ENCODE measurements at places on chromosomes 7 and 10.

- DNase-seq = no peak
Observed at GRCh38 chr10:121952226-121952625, 22.8 kb downstream of the NSMCE4A start.

DNA sequence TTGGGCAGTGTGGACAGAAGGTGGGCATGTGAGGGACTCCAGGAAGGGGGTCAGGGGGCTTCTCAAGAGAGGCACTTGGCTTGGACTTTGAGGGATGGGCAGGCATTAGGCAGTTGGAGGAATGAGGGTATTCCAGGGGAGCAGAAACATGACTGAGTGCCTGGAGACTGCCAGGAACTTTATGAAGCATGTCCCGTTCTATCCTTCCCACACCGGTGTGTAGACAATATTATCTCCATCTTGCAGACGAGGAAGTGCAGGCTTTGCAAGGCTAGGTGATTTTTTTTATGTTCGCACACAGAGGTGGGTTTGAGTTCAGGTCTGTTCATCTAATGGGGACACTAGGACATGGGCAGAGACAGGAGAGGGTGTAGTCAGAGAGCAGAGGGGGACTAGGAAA lies 162.7 kb downstream of the RPS24 start:
- DNase-seq = no peak

DNA sequence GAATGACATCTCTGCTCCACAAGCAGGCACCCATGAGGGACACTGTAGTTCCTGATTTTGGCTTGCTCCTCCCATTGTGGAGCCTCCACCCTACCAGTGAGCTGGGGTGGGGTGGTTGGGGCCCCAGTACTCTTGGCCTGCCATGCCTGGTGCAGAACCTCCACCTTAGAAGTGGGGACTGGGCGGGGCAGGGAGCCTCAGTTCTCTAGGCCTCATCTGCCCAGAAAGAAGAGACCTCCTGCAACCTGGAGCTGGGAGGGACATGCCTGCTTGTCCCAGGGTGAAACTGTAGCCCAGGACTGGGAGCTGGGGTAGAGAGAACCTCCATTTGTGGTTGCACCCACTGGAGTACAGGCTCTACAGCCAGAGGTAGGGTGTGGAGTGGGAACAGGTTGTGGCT lies 14.4 kb downstream of the RAMP3 start:
- no peak for DNase-seq

DNA sequence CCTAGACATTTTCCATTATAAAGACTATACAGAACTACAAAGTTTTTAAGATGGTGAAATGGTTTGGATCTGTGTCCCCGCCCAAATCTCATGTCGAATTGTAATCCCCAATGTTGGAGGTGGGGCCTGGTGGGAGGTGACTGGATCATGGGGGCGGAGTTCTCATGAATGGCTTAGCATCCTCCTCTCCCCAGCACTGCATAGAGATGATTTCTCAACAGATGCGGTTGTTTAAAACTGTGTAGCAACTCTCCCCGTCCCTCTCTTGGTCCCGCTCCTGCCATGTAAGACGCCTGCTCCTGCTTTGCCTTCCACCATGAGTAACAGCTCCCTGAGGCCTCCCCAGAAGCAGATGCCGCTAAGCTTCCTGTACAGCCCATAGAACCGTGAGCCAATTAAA lies 1.6 kb downstream of the FAM133B start:
- peak; percentile 44 for DNase-seq

DNA sequence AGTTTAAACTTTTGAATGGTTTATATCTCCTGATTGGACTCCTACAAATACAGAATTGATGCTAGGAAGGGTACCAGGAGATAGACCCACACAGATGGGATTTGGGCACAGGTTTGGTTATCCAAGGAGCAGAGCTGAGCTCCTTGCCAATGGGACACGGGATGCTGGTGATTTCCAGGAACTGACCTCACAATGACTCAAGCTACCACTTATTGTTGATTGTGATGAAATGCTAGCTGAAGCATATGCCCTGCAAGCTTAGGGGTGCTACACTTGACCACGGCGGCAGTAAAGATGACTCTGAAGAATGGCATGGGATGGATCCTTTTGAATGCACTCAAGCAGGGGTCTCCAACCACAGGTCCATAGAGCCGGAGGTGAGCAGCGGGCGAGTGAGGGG lies 45.5 kb upstream of the VKORC1L1 start:
- no peak for DNase-seq

- peak; percentile 66 for DNase-seq
Observed at GRCh38 chr10:117107238-117107637, 30.8 kb downstream of the VAX1 start.

DNA sequence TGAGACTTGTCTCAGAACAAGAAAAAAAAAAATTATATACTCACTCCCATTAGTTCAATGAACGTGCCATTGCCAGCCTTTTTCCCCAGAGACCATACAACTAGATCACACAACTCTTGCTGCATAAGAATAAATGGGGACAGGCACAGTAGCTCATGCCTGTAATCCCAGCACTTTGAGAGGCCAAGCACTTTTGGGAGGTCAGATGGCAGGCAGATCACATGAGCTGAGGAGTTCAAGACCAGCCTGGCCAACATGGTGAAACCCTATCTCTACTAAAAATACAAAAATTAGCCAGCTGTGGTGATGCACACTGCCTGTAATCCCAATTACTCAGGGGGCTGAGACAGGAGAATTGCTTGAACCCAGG lies 13.6 kb downstream of the PDLIM1 start:
- DNase-seq = no peak
